ENCODE measurements at places on chromosomes 3 and 15.

GRCh38 chr15:93382200-93382820, 293.3 kb upstream of the RGMA start:
- no peak for DNase-seq

DNA sequence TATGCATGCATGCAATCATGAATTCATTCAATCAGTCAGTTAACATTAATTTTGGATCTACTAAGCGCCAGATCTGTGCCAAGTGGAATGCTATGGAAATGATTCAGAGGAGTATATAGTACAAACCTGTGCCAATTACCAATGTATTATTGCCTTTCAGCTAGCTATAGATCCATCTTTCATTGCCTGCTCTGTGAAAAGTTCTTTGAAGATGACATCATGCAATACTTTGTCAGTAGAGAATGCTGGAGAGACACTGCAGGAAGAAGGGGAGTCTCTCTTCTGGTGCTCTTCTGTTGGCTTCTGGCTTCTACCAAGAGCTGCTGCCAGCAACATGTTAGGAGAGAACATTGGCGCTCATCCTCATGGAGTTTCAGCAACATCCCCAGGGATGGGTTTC, 81.0 kb upstream of the LMCD1 start:
- peak; percentile 63 for DNase-seq

DNA sequence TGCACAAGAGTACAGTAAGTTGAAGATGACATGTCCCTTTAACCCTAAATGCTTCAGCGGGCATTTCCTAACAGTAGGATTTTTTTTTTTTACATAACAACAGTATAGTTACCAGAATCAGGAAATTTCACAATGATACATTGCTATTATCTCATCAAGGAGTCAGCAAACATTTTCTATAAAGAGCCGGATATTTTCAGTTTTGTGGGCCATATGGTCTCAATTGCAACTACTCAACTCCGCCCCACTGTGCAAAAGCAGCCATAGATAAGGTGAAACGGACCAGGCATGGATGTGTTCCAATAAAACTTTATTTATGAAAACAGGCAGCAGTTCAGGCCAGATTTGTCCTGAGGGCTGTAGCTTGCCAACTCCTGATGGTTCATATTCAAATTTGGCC, 130.6 kb downstream of the SMAD6 start:
- DNase-seq, result peak; percentile 89

DNA sequence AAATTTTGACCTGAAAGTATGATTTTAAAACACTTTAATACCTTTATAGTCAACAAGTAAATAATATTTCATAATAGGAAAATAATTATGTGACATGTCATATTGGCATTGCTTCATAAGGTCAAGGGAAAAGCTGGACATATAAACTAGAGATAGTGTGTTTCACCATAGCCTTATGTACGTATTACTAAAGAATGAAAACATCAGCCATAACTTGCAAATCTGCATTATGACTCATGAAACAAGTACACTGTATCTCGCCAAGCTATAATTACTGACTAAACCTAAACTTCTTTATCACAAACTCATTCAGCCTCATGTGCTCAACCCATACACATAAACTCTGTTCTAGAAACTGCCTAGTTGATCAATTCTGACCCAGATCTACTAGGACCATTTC, 950.1 kb downstream of the FHIT start:
- peak; percentile 81 for DNase-seq

DNA sequence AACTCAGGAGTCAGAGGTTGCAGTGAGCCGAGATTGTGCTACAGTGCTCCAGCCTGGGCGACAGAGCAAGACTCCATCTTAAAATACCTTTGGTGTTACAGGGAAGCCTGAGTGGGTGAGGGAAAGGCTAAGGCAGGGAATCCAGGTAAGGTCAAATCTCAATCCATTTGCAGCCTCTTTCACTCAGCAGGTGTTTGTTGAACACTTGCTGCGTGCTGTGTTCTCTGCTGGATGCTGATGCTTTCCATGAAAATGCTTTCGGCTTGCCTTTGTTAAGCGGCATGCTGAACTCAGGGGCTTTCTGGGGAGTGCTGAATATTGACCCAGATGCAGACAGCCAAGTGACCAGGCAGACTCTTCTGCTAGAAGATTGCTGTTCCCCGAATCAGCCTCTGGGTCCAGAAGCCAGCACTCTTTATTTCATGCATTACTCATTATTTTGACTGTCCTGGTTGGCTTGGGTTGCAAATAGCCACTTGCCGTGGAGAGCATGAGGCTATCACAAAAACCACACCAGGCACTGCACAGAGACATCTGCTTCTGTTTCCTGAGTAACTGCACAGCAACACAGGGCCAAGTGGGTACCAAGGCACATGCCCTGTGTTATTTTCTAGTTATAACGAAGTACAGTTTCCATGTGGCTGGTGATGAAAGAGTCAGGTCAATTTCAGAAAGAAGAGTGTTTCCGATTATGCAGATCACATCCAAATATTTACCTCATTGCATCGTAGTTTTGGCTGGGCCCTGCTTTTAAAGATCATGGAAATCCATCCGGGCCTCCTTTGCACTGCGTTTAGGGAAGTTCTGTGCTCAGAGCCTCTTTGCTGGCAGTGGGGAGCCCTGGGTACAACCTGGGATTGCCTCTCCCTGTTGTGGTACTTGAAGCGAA, 88.6 kb downstream of the THSD4 start:
- no peak for DNase-seq

GRCh38 chr3:131917006-131917405, 117.8 kb downstream of the CPNE4 start:
- peak; percentile 40 for DNase-seq

- DNase-seq, result no peak
Measured at GRCh38 chr3:113574213-113574612, 41.9 kb downstream of the SIDT1 start.

DNA sequence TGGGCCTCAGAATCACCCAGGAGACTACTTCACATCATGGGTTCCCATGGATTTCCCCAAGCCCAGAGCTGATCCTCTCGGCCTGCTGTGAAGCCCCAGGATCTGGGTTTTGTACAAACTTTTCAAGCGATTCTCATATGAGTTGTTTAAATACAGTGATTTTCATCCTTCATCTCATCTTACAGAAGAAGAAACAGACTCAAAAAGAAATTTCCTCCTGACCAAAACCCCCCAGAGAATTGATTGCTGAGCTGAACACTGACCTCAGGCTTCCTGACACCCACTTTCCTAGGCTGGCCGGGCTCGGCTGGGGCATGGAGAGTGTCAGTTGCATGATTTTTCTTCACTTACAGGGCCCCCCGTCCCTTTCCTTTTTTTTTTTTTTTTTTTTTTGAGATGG, 60.3 kb downstream of the BDH1 start:
- no peak for DNase-seq

DNA sequence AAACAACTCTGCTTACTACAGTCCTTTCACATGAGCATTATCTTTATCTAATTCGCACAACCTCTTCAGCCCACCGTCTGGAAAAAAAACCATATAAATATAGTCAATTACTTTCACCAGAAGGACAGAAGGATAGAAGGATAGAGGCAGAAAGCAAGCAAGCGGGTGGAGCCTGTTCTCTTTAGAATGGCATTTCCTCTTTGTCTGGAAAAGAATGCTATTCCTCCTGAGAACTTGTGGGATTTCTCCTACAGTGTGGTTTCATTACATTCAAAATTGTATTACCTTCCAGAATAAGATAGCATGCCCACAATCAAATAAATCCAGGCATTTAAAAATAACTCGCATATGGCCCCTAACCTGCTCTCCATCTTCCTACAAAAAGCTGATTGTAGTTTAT, 23.1 kb downstream of the SLC30A4 start:
- peak; percentile 33 for DNase-seq

GRCh38 chr15:62296756-62297507, 131.8 kb upstream of the C2CD4B start:
- no peak for DNase-seq

DNA sequence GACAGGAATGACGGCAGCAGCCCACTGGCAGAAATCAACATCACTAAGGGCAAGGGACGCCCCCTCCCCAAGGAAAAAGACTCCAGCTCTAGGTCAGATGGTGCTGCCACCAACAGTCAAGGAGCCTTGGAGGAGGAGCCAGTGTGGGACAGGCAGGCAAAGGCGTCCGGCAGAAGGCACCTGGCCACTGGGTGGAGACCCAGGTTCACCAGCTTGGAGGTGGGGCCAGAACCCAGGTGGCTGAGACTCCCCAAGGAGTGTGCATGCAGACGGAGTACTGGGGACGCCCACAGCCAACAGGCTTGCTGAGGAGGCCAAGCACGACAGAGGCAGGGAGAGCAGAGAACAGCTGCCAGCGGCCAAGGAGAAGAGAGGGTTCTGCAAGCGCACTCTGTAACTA, 35.2 kb downstream of the PTPN23 start:
- DNase-seq, result no peak

GRCh38 chr3:62587169-62587568, 213.8 kb upstream of the FEZF2 start:
- DNase-seq, result no peak

- DNase-seq, result no peak
Measured at GRCh38 chr3:43892061-43892460, 201.3 kb downstream of the ABHD5 start.

DNA sequence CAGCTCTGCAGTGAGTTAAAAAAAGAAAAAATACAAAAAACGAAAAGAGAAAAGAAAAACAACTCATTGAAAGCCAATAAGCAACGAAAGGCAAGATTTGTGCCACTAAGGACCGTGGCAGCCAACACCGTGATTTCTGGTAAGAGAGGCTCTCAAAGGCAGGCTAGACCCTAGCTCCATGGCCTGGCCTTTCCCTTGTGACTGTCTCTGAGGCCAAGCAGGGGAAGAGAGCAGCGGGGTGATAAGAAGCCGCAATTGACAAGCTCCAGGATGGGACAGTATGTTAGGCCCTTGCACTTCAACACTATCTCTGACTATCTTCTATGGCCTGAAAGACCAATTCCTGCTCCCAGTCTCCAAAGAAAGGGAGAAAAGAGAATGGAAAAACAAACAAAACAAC, 12.4 kb downstream of the APOD start:
- DNase-seq, result no peak

DNA sequence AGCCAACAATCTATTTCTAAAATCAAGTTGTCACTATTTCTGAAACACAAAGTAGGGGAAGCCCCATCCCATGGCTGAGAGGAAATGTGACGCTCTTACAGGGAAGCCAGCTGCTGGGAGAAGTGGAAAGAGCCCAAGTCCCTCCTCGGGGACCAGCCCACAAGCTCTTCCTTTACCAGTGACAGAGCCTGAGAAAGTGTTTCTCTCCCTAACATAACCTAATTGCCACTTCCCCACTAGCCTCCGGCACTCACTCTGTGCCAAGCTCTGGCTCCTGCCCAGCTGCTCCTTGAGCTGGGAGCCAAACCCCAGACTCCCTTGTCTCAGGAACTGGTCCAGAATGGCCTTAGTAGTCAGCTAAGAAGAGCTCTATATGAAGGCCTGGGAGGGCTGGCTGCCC, 42.9 kb downstream of the TNFAIP8L3 start:
- no peak for DNase-seq

DNA sequence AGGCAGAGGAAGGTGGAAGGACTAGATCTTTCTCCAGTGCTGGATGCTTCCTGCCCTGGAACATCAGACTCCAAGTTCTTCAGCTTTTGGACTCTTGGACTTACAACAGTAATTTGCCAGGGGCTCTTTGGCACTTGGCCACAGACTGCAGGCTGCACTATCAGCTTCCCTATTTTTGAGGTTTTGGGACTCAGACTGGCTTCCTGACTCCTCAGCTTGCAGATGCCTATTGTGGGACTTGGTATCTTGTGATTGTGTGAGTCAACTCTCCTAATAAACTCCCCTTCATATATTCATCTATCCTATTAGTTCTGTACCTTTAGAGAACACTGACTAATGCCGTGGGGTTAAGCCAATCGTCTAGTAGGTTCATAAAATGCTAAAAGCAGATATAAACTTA, 8.8 kb upstream of the B3GNT5 start:
- no peak for DNase-seq

- DNase-seq, result peak; percentile 22
Measured at GRCh38 chr3:50550079-50550736, 17.3 kb downstream of the C3orf18 start.

DNA sequence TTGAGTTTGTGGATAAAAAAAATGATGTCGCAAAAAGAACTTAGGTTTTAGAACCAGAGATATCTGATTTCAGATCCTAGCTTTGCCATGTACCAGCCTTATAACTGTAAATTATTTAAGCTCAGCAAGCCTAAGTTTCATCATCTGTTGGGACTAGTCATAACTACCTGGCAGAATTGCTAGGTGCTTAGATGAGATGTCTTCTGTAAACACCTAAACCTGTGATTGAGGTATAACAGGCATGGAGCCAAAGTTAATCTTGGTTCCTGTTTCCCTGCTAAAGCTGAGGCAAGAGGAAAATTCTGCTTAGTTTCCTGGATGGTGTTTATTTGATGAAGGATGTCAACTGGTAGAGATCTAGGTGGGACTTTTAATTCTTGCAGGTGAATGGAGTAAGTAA, 331.3 kb upstream of the RBMS3 start:
- no peak for DNase-seq

- no peak for DNase-seq
Measured at GRCh38 chr3:55585856-55586255, 98.8 kb upstream of the WNT5A start.

- peak; percentile 70 for DNase-seq
Measured at GRCh38 chr15:52337198-52337853, 41.7 kb upstream of the MYO5C start.

GRCh38 chr3:153274561-153274960, 112.5 kb downstream of the RAP2B start:
- DNase-seq, result no peak

- no peak for DNase-seq
Measured at GRCh38 chr3:43415088-43415487, 128.7 kb downstream of the SNRK start.

GRCh38 chr3:130968221-130968620, 58.4 kb downstream of the ASTE1 start:
- DNase-seq, result peak; percentile 31

- DNase-seq, result peak; percentile 30
Measured at GRCh38 chr15:67840749-67841512, 1.1 kb upstream of the RNU6-1 start.

- no peak for DNase-seq
Measured at GRCh38 chr15:25649390-25649789, 210.6 kb upstream of the UBE3A start.

DNA sequence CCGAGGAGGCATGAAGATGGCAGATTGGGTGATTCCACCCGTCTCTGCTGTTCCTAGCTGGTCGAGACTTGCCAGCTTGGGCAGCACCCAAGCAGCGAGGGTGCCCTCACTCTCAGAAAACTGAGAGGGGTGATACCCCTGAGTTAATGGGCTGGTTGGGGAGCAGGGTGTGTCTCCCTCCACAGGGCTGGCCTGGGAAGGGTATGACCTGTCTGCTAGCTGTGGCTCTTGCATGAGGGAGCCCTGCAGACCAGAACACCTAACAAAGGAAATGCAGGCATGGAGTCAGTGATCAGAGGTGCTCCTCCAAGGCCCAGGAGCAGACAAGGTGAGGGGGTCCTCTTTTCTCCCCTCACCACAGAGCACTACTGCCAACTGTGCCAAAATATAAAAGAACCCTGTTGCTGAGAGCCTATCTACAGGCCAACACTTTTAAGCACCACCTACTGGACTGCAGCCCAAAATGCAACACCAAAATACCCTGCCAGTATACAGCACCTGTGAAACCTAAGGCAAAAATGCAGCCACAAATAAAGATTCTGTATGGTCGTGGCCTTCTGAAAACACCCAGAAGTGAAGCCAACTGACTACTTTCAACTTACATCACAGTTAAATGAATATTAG, 35.8 kb upstream of the PPM1L start:
- no peak for DNase-seq
